ENCODE measurements at places on chromosomes 5 and 9. TPM values are rescaled to one million over a fixed set of nuclear protein-coding genes. Genes with fewer than 3 reads are reported as not detected.

The IFNA2 gene
- not detected for total RNA-seq

The PCDHGB7 gene
- total RNA-seq, result 28.1 TPM

The RASGRF2 gene
- total RNA-seq, result 6.9 TPM

The C5orf22 gene
- total RNA-seq, result 10.8 TPM

The KCNT1 gene
- 0.54 TPM for total RNA-seq

The TTF1 gene
- 11.8 TPM for total RNA-seq

The PCDHB10 gene
- 9.1 TPM for total RNA-seq

The PAPPA gene
- total RNA-seq, result 17.4 TPM

The ENG gene
- total RNA-seq, result 268 TPM

The GEMIN5 gene
- total RNA-seq, result 13.4 TPM

The ASPN gene
- 110 TPM for total RNA-seq

The ST8SIA4 gene
- total RNA-seq, result 9.0 TPM

All from thoracic aorta (tissue), 2 donors.